Globus pallidus (tissue), 1 donor: ENCODE measurements at places on chromosomes 16 and 17.

DNA sequence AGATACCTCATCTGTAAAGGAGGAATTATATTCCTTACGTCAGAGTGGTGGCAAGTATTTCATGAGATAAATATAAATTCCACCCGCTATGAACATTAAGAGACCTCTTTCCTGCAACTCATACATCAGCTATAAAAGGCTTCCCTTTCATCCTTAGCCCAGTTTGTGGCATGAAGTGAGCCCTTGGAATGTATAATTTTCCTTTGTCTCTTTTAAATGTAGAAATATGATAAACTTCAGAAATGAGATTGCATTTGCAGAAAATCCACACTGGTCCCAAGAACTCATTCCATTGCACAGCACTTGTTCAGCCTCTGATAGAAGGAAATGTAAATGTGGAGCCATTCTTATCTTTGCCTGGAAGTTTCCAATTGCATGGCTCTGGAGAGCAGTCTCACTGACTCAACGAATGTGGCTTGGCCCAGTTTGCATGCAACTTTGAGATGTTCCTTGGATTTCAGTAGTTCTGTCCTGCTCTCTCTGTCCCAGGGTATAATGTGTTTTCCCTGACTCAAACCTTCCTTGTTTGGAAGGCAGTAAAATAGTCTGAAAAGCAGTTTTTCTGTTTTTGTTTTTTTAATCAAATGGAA, 746.4 kb downstream of the CDH11 start:
- no peak for DNase-seq

DNA sequence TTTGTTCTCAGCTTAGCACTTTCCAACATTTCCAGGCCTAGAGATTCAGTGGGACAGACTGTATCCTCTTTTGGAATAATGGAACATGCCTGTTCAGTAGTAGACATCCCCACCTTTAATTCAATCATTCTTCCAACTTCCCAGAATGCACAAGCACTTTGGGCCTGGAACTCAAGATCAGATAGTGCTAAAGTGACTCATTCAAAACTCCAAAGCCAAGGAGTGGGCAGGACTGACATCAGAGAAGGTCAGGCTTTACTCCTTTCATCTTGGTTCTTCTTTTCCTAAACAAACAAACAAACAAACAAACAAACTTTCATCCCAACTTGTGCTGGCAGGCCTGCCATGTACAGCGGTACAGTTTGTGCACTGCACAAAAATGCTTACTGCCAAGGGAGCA, 172.0 kb downstream of the AXIN2 start:
- no peak for DNase-seq

DNA sequence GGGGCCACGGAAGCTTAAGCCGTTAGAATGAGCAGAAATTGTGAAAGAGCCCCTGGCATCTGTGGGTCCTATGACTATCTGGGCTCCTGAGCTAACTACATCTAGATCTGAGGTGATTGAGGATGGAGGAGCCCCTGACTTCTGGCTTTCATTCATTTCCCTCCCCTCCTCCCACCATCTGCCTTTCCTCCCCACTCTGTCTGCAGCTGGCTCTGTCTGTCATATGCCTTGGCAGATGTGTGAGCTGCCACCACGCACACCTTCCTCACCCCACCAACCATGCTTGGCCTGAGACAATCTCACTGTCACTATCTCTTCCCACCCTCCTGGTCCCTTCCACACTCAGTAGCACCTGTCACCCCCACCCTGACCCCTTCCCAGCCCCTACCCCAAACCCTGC, 5.1 kb downstream of the CD300E start:
- no peak for DNase-seq

GRCh38 chr16:30051518-30051917, 14.0 kb upstream of the ALDOA start:
- no peak for DNase-seq

DNA sequence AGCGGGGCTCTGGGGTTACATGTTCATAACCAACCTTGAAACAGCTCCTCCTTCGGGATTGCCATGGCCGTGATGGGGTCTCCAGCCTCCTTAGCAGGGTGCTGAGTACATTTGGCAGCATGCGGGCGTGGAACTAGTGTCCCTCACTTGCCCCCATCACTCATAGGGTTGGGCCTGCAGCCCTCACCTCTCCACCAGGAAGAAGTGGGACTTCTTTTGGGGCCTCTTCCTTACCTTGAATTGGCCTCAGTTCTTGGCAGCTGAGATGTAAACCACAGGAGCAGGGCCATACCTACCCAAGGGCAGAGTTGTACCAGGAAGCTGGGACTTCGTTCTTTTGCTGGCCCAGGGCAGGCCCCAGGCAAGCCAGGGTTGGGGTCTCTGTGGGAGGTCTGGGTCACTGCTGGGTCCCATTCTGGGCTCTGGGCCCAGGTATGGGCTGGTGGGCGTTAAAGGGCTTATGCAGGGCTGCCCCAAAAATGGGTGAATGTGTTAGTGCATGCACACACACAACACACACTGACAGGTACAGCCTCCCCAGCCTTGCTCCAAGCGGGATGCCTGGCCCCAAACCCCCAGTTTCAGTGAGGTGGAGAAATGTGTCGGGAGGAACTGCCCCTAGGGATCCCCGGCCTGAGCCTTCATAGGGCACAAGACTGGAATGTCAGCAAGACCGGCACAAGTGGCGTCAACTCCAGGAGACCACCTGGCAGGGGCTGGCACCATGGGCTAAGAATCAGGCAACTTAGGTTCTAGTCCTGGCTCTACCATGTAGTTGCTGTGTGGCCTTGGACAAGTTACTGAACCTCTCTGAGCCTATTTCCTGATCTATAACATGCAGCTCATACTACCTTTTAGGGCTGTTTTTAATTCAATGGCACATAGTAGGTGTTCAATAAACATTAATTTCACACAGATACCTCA, 3.9 kb upstream of the KRT15 start:
- no peak for DNase-seq

DNA sequence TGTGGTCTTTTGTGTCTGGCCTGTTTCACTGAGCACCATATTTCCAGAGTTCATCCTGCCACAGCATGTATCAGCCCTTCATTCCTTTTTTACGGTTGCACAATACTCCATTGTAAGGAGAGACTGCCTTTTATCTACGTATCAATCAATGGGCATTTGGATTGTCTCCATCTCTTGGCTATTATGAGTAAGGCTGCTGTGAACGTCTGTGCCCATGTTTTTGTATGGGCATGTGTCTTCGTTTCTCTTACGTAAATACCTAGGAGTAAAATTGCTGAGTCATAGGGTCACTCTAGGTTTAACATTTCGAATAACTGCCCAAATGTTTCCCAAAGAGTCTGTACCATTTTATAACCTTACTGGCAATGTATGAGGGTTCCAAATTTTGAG, 202.8 kb upstream of the FOXF1 start:
- no peak for DNase-seq

DNA sequence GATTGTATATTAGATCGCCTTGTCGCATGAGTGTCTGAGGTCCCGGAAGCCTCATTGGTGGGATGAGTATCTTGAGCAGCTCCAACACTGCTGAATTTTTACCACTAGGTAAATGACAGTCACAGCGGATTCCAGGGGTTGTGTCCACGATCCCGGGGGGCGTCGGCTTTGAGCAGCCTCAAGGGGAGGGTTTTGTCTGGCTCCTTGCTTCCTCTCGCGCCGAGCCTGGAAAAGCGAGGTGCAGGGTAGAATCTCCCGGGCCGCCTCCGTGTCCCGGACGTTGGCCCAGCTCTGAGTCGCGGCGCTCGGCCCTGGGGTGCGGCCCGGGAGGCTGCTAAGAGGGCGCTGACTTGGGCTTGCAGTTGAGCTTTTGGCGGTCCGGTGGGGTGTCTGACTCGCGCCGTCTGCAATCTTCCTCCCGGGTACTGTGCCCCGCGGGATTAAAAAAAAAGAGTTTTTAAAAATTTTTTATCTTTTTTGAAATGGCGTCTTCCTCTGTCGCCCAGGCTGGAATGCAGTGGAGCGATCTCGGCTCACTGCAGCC, 4.5 kb downstream of the OR1F1 start:
- no peak for DNase-seq

GRCh38 chr17:378068-378467, 25.5 kb upstream of the RPH3AL start:
- DNase-seq = no peak

- no peak for DNase-seq
Measured at GRCh38 chr16:10961231-10961630, 16.9 kb downstream of the CLEC16A start.

DNA sequence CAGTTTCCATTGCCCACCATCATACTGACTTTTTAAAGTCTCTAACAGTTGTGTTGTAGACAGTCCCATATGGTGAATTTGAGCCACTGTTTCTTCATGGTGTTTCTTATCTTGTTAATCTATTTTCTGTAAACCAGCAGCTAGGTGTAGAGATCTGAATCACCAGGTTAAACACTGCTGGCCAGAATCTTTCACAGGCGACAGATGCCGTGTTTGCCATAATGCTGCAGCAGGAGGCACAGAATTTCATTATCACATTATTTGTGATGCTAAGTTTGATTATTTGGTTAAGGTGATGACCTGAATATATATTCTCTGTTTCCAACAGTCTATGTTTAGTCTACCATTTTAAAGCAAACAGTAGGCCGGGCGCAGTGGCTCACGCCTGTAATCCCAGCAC, 11.5 kb upstream of the CNGB1 start:
- no peak for DNase-seq

DNA sequence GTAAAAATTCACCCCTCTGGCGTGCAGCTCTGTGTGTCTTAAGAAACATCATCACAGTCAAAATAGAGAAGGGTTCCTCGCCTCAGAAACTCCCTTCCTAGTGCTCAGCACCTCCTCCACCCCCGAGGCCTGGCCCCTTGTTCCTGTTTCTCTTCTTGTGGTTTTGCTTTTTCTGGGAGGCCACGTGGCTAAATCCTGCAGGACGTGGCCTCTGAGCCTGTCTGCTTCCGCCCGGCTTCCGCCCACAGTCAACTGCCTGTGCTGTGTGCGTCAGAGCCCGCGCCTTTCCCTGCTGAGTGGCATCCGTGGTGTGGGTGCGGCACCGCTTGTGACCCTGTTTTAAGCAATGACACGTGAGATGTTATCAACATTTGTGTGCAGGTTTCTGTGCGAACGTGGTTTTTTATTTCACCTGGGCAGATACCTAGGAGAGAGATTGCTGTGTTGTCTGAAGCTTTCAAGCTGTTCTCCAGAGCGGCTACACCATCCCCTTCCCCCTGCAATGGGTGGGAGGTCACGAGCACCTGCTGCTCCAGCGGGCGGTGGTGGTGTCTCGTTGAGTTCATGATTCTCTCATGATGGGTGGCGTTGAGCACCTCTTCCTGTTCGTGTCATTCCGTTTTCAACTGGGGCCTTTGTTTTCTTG, 21.7 kb downstream of the ACSF3 start:
- DNase-seq = peak; percentile 69

DNA sequence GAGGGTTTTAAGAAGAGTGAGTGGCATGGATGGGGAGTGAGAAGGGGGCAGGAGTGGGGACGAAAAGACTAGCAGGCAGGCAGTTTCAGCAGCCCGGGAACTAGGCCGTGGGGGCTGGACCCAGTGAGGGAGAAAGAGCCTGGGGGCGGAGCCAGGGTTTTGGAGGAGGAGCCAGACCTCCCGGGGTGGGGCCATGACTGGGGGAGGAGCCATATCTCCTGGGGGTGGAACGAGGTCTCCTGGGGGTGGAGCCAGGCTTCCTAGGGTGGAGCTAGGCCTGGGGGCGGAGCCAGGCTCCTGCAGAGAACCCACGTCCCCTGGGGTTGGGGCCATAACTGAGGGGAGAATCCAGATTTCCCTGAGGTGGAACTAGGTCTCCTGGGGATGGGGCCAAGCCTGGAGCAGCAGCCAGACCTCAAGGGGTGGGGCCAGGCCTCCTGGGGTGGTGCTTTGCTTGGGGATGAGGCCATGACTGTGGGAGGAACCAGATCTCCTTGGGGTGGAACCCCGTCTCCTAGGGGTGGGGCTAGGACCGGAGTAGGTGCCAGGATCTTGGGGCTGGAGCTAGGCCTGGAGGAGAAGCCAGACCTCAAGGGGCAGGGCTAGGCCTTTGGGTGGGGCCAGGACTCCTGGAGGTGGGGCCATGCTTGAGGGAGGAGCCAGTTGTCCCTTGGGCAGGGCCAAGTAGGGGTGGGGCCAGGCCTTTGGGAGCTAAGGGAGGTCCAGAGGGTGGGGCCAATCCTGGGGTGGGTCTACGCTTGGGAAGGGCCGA, 41.7 kb upstream of the JPH3 start:
- DNase-seq = no peak

- DNase-seq = no peak
Measured at GRCh38 chr17:1041746-1042145, 44.8 kb downstream of the TIMM22 start.

- no peak for DNase-seq
Measured at GRCh38 chr17:7575959-7576358, 3.5 kb upstream of the CD68 start.

DNA sequence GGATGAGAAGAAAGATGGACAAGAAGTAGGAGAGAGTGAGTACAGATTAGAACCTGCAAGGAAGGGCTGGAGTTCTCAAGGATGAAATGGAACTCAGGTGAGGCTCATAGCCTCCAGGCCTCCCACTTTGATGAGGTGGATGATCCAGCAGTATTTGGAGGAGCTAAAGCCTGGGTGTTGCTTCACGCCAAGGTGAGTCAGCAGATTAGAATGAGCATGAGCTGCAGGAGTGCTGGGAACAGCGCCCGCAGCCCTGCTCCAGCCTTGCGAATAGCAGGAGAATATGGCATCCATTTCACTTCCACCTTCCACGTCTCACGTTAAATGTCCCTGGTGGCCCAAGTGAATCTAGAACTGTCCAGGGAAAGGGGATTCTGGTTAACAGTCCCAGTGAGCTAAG, 94.4 kb upstream of the CPHXL start:
- no peak for DNase-seq

- DNase-seq = no peak
Measured at GRCh38 chr16:12794486-12795387, 8.9 kb downstream of the CPPED1 start.

DNA sequence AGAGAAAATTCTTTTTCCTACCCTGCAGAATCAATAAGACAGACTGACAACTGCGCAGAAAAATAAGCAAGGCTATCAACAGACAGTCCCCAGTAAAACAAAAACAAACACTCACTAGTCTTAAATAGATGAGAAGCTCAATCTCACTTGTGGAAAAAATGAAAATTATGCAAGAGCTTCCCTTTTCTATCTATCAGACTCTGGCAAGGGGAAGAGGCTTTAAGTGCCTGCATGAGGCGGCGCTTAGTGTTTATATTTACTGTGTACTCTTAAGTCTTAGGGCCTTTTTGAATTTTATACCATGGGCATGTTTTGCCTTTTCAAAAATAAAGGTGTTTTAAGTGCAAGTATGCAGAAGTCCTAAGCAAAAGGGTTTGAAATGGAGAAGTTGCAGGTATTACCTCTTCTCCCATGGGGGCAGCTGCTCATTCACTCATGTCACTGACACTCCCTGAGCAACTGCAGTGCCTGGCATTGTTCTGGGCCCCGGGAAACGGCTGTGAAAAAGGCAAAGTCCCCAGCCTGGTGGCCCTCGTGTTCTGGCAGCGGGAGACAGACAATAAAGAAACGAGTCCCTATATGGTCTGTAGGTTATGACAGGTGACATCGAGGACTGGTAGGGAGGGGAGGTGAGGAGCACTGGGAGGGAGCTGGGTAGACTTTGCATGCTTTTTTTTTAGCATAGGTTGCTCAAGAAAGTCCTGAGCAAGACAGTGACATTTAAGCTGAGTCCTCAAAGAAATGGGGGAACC, 35.2 kb downstream of the HSBP1 start:
- no peak for DNase-seq

- peak; percentile 95 for DNase-seq
Measured at GRCh38 chr16:56246051-56246817, 54.9 kb downstream of the GNAO1 start.

- peak; percentile 15 for DNase-seq
Measured at GRCh38 chr16:57988929-57989328, 11.5 kb downstream of the ZNF319 start.

- no peak for DNase-seq
Measured at GRCh38 chr17:16488186-16488967, 3.6 kb downstream of the LRRC75A start.
